Posterior cingulate gyrus (tissue), 11 donors: ENCODE measurements at places on chromosomes 6 and 20.

- peak; percentile 52 for DNase-seq
Observed at GRCh38 chr6:34237722-34238584, 1.3 kb downstream of the HMGA1 start.

- DNase-seq, result no peak
Observed at GRCh38 chr6:159727717-159728445, 575 bp downstream of the WTAP start.

GRCh38 chr6:123434186-123434585 lies 202.6 kb downstream of the TRDN start:
- no peak for DNase-seq

- no peak for DNase-seq
Observed at GRCh38 chr20:11053310-11053709, 379.5 kb upstream of the JAG1 start.

GRCh38 chr20:60652615-60653014 lies 599.4 kb upstream of the CDH4 start:
- DNase-seq, result no peak

GRCh38 chr6:138378463-138378862 lies 758 bp downstream of the SMIM28 start:
- no peak for DNase-seq

DNA sequence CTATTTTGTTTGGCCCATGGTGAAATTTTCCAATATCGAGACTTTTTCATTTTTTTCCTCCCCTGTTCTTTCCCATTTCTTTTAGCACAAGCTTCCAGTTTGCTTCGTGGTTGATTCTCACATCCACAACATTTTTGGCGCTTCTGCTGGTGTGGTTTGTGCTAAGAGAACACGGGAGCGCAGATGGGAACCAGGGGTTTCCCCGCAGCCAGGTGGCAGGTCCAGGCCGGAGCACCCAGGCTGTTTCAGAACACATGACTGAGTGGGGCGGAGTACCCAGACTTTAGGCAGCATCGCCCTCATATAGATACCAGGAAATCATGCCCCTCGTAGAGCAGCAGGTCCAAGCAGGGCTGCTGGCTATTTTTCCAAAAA lies 58.0 kb downstream of the SYTL3 start:
- no peak for DNase-seq
